Temporal lobe (tissue), 4 donors: ENCODE measurements at places on chromosomes 16 and 17. TPM values are rescaled to one million over a fixed set of nuclear protein-coding genes. Genes with fewer than 3 reads are reported as not detected.

Gene STH
- 2.5 TPM for total RNA-seq

Gene MT2A
- 4.2 TPM for total RNA-seq

Gene LRRC37B
- total RNA-seq, result 58.3 TPM

Gene MYCBPAP
- 1.2 TPM for total RNA-seq

Gene ZNF205
- 14.5 TPM for total RNA-seq

Gene MMP25
- total RNA-seq, result 0.49 TPM

Gene GPR179
- 0.74 TPM for total RNA-seq

Gene CALB2
- 19.4 TPM for total RNA-seq

Gene KRTAP3-2
- not detected for total RNA-seq

Gene COTL1
- 62.0 TPM for total RNA-seq

Gene GNGT2
- total RNA-seq, result 0.25 TPM

Gene UBB
- 777 TPM for total RNA-seq

Gene KRT20
- total RNA-seq, result 0.25 TPM

Gene KRT9
- not detected for total RNA-seq

Gene SGSH
- total RNA-seq, result 5.7 TPM

Gene LPO
- under 0.01 TPM for total RNA-seq

Gene KRT14
- 0.49 TPM for total RNA-seq

Gene MT1F
- 2.0 TPM for total RNA-seq

Gene TBC1D3E
- total RNA-seq, result not detected

Gene FTO
- total RNA-seq, result 151 TPM

Gene ABCC12
- 0.25 TPM for total RNA-seq

Gene UNC45B
- total RNA-seq, result not detected

Gene MFSD6L
- not detected for total RNA-seq

Gene TP53TG3F
- total RNA-seq, result not detected

Gene WDR59
- 21.9 TPM for total RNA-seq

Gene MT1E
- 5.4 TPM for total RNA-seq

Gene CBFA2T3
- 2.5 TPM for total RNA-seq
